ENCODE measurements at places on chromosomes 13 and 19.

GRCh38 chr13:24822640-24823039 is 58.7 kb downstream of the RNF17 start:
- no peak for DNase-seq

DNA sequence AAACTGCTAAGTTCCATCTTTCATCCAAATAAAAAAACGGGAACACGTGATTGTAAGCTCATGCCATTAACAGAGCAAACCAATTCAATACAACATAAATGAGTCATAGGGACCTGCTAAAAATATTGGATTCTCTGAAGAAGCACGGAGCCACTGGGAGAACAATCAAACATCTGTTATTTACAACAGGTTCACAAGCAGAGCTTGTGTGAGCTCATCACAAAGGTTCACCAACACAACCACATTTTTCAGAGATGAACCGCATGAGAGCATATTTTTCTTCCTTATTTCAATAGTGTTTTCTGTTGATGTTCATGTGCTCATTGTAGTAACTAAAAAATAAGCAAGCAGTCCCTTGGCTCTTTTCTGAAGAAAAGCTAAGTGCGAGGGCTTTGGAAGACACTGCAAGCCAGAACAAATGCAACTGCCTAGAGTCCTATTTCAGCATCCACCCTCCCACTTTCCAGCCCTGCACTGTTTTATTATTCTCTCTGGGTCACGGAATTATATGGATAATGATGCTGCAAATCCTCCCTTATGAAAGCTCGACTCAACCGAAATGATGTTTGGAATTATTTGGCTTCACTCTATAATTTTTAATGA is 545.8 kb downstream of the LIG4 start:
- DNase-seq, result no peak

GRCh38 chr19:49874503-49875157 is 2.5 kb downstream of the AKT1S1 start:
- no peak for DNase-seq

DNA sequence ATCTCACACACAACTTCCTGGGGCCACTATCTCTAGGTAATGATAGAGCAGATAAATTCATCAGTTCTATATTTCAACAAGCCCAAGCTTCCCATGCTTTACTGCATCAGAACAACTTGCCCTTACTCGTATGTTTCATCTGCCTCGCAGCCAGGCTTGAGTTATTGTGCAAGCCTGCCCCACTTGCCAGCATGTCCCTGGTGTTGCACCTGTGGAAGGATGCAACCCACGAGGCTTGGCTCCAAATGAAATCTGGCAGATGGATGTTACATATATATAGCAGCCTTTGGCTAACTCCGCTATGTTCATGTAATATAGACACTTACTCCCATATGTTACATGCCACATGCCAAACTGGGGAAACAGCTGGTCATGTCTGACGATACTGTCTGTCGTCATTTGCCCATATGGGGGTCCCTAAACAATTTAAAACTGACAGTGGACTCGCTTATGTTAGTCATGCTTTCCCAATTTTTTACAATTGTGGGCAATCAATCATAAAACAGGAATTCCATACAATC is 6.2 kb downstream of the ERVK3-1 start:
- no peak for DNase-seq

GRCh38 chr19:45917421-45918091 is 3.0 kb upstream of the NANOS2 start:
- no peak for DNase-seq

GRCh38 chr13:102280366-102280765 is 121.5 kb downstream of the FGF14 start:
- no peak for DNase-seq

DNA sequence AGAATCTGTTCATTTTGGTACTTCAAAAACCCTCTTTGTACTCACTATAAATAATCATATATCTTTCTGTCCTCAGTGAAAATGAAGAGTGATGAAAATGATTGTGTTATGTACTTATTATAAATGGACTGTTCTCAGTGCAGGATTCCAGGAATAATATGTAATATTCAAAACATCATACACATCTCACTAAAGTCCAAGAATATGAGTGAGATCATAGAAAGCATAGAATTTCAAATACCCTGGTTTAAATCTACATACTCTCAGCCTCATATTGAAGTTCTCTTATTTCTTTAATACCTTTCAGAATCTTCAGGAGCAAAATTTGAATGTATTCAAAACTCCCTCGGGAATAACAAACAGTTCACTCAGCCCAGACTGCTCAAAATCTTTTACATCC is 868.0 kb downstream of the SLITRK6 start:
- DNase-seq, result no peak

DNA sequence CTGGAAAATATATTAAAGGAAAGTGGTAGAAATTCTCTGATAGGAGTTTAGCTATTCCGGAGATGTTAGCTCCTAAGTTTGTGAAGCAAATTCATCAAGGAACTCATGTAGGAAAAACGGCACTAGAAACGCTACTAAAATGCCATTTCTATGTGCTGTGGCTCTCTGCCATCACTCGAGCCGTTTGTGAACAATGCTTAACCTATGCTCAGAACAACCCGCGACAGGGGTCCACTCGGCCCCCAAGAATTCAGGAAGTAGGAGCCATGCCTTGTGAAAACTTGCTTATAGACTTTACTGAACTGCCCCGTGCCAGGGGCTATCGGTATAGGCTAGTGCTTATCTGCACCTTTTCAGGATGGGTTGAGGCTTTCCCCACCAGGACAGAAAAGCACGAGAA is 14.2 kb upstream of the SLC15A1 start:
- DNase-seq, result no peak

DNA sequence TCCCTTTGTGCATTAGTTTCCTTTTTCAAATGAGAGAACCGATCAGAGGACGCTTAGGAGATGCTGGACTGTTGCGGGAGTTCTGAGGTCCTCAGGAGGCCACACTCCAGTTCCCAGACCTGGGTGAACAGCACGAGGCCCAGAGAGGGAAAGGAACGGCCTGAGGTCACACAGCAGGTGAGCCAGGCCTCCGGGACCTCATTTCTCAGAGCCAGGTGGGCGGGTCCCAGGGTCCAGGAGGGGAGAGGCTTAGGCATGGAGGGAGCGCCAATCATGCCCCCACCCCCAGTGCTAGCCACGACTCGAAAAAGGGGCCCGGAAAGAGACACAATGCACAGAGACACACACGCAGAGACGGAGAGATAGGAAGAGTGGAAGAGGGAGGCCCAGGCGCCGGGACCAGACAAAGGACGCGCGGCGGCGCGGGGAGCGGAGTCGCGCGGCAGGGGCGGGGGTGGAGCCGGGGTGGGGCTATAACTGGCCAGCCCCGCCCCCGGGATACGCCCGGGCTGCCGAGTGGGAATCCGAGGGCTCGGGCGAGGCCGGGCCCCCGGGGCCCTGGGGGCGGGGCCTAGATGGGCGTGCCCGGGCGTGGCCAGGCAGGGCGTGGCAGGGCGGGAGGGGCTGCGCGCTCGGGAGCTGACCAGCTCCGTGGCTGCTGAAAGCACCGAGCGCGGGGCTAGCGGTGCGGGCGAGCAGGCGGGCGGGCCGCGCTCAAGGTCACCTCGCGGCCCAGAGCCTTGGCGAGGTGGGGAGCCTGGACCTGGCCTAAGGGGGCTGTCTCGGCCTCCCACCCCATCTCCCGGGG is 1.6 kb downstream of the ELAVL3 start:
- DNase-seq, result no peak

- no peak for DNase-seq
These were observed 18.5 kb upstream of the ATP11A start for GRCh38 chr13:112671359-112671758.

DNA sequence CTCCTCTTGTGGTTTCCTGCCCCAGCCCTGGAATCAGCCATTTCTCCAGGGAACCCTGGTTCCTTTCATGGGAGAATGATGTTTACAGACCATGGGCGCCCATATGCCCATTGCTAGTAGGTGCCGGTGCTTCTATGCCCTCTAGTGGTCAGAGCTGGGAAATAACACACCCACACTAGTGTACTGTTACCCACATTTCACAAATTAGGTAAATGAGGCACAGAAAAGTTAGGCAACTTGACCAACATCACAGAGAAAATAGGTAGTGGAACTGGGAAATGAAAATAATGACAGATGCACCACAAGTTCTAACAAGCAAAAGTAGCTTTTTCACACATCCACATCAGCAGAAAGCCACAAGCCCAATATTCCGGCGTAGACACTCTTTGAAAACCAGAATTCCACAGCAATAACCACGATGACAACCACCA is 1.3 kb upstream of the CEACAM3 start:
- peak; percentile 40 for DNase-seq

DNA sequence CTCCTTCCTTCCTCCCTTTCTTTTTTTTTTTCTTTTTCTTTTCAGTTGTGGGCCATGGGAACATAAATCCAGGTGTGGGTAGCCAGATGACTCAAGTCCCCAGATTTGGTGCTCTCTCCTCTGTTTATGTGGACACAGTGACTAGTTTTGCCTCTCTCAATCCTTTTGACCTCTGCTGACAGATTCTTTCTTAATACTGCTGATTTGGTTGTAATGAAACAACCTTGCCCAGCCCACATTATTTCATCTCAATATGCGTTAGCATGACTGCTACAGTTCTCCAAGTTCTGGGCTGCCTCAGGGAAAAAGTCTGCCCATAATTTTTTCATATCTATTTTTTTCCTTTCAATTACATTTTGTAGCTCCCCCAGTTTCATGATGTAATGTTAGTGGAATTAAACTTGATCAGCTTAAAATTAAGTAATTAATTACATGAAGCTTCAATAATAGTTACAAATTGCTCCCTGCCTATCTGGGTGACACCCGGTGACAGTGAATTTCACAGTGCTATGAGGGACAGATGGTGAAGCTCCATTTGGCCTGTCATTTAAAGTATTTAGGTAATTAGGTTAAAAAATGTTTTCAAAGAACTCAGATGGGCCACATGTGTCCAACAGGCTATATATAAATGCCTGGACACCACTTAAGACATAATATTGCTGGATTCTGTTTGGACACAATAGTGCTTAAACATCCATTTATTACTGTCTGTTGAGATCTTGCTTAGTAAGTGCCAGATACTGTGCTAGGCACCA is 118.8 kb upstream of the FRY start:
- no peak for DNase-seq

- DNase-seq, result no peak
These were observed 22.1 kb downstream of the URI1 start for GRCh38 chr19:29964171-29964570.

- no peak for DNase-seq
These were observed 556.7 kb downstream of the PCDH9 start for GRCh38 chr13:66673401-66673800.

DNA sequence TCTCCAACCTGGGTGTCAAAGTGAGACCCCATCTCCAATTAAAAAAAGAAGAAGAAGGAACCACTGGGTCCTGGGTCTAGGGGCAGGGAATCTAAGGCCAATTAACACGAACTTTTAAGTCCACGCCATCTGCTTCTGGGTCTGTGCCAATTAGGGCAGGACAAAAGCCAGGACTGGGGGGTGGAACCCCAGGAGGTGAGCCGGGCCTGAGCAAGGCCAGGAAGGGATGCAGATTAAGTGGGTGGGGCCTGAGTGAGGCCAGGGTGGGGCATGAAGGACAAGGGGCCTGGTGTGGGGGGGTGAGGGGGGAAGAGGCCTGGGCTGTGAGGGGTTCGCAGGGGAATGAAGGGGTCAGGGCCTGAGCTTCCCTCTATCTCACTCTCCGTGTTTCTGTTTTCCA is 26.3 kb upstream of the ZNF83 start:
- DNase-seq, result no peak

DNA sequence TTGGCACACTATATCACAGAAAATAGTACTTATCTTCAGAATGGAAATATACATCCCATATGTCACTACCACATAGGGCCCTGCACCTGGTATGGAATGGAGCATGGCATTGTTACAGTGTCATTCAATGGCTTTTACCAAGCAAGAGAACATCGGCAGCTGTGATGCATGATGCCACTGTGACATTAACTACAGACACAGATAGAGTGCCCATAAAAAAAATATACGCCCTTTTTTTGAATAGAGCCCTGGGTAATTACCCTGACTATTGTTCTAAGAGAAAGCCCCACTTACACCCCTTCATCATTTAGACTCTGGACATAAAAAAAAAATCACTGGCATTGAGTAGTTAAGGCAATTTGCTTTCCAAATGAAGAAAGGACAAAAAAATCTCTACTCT is 320.3 kb downstream of the DNAJC15 start:
- DNase-seq, result no peak

DNA sequence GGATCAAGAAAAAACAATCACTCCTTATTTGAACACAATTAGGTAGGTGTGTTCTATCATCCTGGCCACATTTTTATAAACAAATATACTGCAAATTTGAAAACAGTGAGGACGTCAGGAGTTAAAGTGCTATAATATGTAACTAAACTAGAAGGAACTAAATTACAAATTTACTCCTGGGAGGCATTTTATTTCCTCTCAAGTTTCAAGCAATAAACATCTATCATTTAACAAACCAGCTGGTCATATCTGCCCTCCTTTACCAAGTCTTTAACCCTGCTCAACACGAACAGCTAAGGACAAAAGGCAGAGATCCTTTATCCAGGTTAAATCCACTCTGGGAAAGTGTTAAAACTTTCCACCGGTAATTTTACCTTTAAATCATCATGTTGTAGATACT is 26.5 kb downstream of the ANKRD10 start:
- no peak for DNase-seq

DNA sequence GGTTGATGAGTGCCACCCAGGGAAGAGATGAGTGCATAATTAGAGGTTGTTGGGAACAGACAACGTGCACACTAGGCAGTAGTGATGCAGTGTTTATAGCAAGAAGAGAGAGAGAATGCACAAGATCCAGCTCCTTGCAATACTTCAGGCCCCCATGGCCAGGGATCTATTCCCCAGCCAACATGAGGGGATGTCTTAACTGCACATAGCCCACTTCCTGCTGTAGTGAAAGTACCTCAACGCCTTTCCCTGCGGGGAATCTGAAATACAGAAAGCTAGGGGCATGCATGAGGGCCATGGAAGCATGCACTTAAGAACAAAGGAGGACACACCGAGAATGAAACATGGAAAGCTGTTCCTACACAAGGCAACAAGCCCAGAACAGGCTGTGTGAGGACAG is 636.7 kb upstream of the GPC6 start:
- no peak for DNase-seq

- no peak for DNase-seq
These were observed 12.3 kb upstream of the MCF2L start for GRCh38 chr13:112956571-112957294.

- peak; percentile 19 for DNase-seq
These were observed 536 bp downstream of the FAM32A start for GRCh38 chr19:16185768-16186123.

GRCh38 chr19:3374369-3375112 is 8.2 kb downstream of the NFIC start:
- DNase-seq, result no peak

DNA sequence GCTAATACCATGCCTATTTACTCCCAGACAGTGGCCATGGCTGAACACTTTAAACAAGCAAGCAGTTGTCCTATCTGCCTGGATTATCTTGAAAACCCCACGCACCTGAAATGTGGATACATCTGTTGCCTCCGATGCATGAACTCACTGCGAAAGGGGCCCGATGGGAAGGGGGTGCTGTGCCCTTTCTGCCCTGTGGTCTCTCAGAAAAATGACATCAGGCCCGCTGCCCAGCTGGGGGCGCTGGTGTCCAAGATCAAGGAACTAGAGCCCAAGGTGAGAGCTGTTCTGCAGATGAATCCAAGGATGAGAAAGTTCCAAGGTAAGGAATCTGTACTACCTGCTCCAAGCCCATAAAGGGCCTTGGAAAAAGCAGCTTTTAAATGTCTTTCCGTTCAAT is 8.6 kb downstream of the RFPL4AL1 start:
- no peak for DNase-seq
